Placental epithelial cell (primary cell): ENCODE measurements at places on chromosomes 2 and 18. TPM values are rescaled to one million over a fixed set of nuclear protein-coding genes. Genes with fewer than 3 reads are reported as not detected.

Gene PLB1
- 0.98 and 4.7 TPM in 2 replicates for total RNA-seq

Gene SERPINB3
- not detected in 2 replicates for total RNA-seq

Gene COL6A3
- total RNA-seq: 4.8 and 10.6 TPM in 2 replicates

Gene PRKAG3
- not detected in 2 replicates for total RNA-seq
